A549 treated with RU486 at 1 μM for 4 hours (cell line): ENCODE measurements at places on chromosomes 5 and 9. TPM values are rescaled to one million over a fixed set of nuclear protein-coding genes. Genes with fewer than 3 reads are reported as not detected.

Gene TLR4
- total RNA-seq: 0.12 to 0.31 TPM (median 0.13 TPM) in 5 replicates

Gene ADGRD2
- not detected in 5 replicates for total RNA-seq

Gene CARD19
- total RNA-seq: 47.7 to 65.7 TPM (median 63.9 TPM) in 5 replicates

Gene PKD2L2
- total RNA-seq: not detected in 5 replicates

Gene HTR4
- total RNA-seq: not detected in 5 replicates

Gene SV2C
- 0.02 TPM in 1 of 5 replicates, not detected in the others for total RNA-seq

Gene LRRTM2
- not detected in 5 replicates for total RNA-seq

Gene LRRC26
- total RNA-seq: 0.50 to 1.9 TPM (median 1.9 TPM) in 5 replicates
